GM12892 (cell line): ENCODE measurements at places on chromosomes 2 and 18.
A peak's percentile ranks its signal among the peaks of the same experiment; 100 is the strongest.

GRCh38 chr2:44906972-44907371, 34.5 kb upstream of the SIX3 start:
- no peak for DNase-seq

GRCh38 chr2:69083235-69083748, 70.3 kb downstream of the ANTXR1 start:
- no peak for DNase-seq

GRCh38 chr18:965921-966758, 61.5 kb downstream of the ADCYAP1 start:
- no peak for DNase-seq

GRCh38 chr2:167017021-167017420, 128.7 kb downstream of the XIRP2 start:
- no peak for DNase-seq

- DNase-seq = no peak
Measured at GRCh38 chr2:106011380-106011779, 182.7 kb downstream of the UXS1 start.

DNA sequence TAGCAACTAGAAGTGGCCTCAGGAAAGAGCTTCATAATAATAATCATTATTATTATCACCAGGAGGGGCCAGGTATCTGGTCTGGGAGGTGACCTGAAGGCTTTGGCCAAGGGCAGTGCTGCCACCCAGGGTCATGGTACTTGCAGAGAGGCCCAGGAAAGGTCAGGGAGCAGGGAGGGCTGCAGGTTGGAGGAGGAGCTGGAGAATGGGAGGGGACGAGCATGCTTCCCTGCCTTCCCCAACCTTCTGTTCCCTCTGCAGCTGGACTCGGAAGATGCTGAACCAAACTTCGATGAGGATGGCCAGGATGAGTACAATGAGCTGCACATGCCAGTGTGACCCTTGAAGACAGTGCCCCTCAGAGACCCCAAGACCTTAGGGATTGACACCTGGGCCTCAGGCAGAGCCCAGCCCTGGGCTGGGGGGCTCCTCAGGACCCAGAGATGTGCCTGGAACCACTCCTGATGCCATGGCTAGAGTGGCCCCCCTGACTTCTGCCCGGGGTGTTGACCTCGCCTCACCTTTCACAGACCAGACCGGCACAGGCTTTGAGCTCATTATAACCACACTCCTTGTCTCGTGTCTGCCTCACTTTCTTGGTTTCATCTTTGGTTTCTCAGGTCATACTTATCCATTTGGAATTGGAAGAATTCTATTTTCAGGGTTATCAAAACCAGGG, 14.1 kb downstream of the SLC4A3 start:
- no peak for DNase-seq

- no peak for DNase-seq
Measured at GRCh38 chr2:25132299-25132635, 36.1 kb downstream of the POMC start.

DNA sequence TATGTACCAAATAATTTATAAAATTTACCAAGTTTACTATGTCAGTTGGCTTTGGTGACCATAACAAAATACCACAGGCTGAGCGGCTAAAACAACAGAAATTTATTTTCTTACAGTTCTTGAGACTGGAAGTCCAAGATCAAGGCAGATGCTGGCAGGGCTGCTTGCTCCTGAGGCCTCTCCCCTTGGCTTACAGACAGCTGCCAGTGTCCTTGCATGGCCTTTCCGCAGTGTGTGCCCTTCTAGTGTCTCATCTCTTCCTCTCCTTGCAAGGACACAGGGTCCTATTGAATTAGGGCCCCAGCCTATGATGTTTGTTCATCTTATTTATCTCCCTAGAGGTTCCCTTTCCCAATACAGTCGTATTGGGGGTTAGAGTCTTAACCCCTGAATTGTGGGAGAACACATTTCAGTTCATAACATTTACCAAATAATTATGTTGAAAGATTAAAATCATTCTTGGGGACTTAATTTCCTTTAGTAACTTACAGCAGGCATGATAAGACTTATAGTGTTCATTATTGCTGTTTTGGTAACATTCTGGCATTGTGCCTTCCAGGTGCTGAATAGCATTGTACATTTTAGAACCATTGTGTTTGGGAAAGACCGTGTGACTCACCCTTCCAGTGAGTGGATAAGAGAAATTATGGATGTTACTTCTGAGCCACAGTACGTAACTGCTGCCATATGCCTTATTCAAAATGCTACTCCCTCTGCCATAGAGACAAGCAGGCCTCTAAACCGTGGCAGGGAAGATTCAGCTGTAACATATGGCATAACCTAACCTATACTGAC, 317.5 kb downstream of the TMX3 start:
- no peak for DNase-seq

DNA sequence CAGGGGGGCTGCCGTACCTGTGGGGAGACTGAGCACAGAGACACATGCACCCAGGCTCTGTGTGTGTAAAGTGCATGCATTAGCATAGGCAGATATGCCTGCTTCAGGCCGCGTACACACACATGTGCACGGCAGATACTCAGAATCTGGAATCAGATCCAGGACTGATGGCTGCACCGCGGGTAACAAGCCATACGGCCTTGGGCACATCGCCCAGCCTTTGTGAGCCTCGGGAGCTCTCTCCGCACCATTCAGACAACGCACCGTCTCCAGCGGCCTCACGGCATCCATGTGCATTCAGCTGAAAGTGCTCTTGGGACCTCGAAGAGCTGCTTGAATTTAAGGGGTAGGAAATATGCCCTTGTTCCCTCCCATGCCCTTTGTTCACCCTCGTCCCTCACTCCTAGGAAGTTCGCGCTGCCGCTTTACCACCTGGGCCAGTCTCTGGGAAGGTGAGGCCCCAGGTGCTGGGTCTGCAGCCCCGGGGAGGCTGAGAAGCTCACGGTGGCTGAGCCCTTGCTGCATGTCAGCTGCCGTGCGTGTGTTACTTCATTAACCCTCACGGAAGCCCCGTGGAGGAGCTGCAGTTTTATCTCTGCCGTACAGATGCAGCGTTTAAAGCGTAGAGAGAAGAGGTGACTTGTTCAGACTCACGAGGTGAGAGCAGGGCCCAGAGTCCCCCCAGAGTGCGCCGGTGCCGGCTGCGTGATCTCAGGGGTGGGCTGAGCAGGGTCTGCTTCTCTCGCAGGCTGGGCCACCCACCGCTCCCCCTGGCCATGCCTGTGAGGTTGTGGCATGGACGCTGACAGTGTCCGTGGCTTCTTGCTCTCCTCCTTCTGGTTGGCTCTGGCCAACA, 377.7 kb upstream of the MYT1L start:
- DNase-seq = no peak

GRCh38 chr2:215779912-215780311, 233.4 kb downstream of the MREG start:
- DNase-seq = no peak

DNA sequence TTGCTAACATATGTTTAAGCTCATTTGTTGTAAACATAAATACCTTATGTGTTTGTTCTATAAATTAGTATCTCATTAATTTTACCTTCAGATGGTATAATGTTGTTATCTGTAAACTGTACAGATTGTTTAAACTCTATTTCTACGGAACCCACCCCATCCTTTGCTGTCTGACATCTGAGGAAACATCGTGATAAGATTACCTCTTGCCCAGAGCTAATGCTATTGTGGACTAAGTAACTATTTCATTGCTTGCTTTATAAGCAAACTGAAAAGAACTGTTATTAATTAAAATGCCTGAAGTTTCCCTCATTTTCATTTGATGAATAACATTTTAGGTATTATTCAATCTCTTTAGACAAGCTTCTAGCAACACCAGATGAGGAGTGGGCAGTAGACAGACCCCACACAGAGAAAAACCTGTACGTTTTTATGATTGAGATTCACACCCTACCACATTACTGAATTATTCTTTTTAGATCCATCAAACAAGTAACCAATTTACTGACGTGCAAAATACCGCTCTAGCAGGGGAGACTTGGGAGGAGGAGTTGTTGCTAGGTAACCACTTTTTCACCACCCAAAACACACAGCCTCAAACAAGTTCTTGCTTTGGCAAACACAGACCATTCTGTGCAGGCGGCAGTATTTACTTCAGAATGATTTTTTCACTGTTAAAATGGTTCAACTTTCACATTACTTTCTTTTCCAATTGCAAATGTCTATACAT, 1.9 kb upstream of the SYT4 start:
- no peak for DNase-seq

GRCh38 chr2:20618468-20618885, 32.4 kb downstream of the HS1BP3 start:
- no peak for DNase-seq

DNA sequence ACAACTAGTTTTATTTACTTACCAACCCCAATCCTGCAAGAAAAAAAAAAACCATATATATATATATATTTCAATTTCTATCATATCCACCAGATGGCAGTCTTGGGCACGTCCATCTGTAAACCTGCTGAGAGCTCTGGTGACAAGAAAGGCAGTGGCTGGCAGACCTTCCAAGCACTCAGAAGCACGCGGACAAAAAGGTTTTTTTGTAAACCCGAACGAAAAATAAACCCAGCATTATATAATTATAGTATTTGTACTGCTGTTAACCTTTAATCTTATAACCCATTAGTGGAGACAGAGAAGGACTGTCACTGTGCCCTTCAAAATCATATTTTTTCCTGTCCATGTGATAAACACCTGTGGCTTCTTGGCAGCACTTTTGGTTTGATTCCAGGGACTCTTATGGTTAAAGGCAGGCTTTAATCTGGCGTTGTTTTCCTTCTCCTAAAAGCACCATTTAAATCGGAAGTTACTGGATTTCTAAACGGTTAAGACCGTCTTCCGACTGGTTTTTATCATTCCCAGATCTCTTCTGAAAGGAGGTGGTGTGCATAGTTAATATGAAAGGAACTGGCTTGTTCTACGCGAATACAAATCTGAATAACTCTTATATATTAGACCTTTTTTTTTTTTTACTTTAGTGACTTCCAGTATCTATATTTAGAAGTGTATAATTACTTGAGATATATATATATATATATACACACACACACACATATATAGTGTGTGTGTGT, 31.0 kb upstream of the SLC3A1 start:
- peak; percentile 16 for DNase-seq

GRCh38 chr2:188727846-188728245, 246.3 kb upstream of the COL3A1 start:
- DNase-seq = no peak

DNA sequence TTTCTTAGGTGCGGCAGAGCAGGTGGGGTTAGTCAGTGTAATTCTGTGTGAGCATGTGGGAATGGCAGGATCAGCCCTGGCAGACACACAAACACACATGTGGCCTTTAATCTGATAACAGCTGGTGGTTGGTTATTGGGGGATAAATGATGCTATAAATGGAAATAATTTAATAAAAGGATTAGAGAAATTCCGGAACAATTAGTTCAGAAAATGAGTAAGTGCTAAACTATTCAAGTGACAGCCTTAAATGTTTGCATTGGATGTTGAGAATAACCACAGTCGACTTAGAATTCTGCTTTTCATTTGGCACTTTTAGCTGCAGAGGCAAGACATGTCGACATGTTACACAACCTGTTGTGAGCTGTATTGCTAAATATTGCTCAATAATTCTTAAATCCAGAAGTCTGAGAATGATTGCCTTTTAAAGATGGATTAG, 7.2 kb downstream of the SMYD1 start:
- no peak for DNase-seq

DNA sequence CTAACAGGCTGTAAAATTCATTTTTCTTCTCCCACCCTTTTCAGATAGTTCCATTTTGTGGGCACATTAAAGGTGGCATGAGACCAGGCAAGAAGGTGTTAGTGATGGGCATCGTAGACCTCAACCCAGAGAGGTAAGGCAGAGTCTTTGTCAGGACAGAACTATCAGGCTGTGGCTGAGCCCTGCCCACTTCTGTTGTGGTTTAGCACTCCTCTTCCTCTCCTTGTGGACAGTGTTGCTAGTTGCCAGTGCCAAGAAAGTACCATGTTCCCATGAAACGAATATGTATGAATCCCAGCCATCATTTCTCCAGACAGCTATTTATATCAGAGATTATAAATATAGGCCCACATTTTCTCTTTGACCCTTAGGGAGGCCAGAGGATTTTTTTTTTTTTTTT, 1.6 kb downstream of the LGALSL start:
- no peak for DNase-seq

DNA sequence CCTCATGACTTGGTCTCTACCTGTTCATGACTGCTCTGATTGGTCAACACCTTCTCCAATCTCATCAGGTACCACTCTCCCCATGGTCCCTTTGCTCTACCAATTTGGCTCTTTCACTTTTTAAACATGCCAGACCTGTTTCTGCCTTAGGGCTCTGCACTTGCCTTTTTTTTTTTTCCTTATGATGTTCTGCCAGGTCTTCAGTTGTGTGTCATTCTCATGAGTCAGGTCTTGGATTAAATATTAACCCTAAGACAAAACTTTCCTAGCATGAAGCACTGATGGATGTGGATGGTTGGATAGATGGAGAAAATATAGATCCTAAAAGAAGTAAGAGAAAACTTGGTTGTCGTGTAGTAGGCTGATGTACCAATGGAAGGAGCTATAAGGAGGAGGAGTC, 219.3 kb downstream of the TTC32 start:
- DNase-seq = no peak

DNA sequence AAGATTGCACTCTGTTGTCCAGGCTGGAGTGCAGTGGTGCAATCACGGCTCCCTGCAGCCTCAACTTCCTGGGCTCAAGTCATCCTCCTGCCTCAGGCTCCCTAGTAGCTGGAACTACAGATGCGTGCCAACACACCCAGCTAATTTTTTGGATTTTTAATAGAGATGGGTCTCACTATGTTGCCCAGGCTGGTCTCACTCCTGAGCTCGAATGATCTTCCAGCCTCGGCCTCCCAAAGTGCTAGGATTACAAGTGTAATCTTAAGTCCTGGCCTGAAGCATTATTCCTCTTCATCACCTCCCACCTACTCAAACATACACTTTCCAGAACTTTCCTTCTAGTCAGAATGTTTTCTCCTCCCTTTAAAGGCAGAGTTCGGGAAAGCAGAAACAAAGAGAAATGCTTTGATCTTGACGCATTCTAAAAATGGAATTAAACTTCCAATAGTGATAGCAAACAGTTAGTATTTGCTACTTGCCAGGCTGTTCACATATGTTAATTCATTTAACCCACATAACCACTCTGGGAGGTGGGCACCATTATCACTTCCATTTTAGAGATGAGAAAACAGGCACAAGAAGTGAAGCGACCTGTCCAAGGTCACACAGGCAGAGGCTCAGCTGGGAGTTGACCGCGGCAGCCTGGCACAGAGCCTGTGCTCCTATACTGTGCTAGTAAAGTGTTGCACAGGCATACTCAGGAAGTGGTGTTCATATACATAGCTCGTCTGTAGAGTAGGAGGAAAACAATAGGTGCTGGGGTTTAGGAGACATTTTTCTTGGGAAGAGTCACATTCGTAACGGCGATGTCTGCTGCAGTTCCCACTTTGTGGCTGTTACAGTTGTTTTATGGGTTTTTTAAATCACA, 24.6 kb downstream of the TEX44 start:
- no peak for DNase-seq

GRCh38 chr2:183123117-183123958, 905 bp upstream of the NUP35 start:
- DNase-seq = no peak

GRCh38 chr18:23629444-23629946, 33.2 kb downstream of the ANKRD29 start:
- DNase-seq = no peak
